ENCODE measurements at places on chromosomes 1 and 21.

- DNase-seq, result no peak
Measured at GRCh38 chr1:96367791-96368190, 353.8 kb upstream of the PTBP2 start.

- no peak for DNase-seq
Measured at GRCh38 chr21:38903690-38904139, 98.0 kb downstream of the ETS2 start.

GRCh38 chr1:2554621-2555387 lies 1.4 kb upstream of the TNFRSF14 start:
- peak; percentile 38 for DNase-seq

GRCh38 chr1:23118957-23119792 lies 49.5 kb downstream of the LUZP1 start:
- no peak for DNase-seq

- no peak for DNase-seq
Measured at GRCh38 chr1:47998396-47998990, 1.3 kb upstream of the TRABD2B start.

GRCh38 chr1:15412175-15412800 lies 2.6 kb downstream of the EFHD2 start:
- DNase-seq, result no peak

- no peak for DNase-seq
Measured at GRCh38 chr1:11525516-11525915, 46.6 kb downstream of the DISP3 start.

DNA sequence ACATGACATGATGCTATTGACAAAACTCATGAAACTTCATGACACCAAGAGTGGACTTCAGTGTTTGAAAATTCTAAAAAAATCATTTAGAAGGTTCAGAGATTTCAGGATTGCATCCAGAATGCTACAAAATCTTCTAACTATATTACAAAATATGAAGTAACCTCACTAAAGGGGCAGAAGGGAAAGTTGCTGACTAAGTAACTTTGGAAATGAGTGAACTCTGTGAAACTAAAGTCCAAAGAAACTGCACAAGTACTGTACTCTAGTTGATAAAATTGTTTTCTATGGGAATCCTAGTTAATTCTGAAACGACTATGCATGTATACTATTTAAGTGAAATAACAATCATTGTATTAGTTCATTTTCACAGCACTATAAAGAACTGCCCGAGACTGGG lies 184.4 kb downstream of the LYPLAL1 start:
- no peak for DNase-seq

- no peak for DNase-seq
Measured at GRCh38 chr1:100322436-100323211, 29.7 kb upstream of the CDC14A start.

GRCh38 chr1:67482733-67483482 lies 52.7 kb upstream of the SERBP1 start:
- DNase-seq, result no peak

DNA sequence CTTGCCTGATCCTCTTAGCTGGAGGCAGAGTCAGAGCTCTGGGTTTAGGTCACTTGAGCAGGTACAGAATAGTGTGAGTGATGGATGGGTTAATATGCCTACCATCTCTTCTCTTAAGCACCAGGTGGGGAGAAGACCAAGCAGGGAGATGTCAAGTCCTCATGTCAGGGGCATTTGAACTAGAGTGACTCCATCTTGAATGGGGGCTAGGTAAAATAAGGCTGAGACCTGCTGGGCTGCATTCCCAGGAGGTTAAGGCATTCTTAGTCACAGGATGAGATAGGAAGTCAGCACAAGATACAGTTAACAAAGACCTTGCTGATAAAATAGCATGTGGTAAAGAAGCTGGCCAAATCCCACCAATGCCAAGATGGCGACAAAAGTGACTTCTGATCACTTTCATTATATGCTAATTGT lies 77.4 kb upstream of the BTG3 start:
- DNase-seq, result no peak

DNA sequence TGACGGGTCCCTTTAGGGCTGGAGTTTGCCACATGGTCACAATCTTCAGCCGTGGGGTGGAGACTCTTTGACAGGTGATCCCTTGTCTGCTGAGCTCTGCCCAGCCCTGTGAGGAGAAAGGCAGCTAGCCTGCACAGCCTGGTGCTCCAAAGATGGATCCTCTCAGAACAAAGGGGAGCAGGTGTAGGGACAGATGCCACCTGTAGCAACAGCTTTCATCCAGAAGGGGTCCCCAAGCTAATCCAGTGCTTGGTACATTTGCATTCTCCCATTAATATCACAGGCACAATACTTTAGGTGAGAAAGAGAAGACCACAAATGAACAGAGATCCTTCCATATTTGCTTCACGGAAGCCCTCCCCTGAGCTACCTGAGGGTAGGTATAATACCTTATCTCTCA lies 93.2 kb downstream of the CCDC185 start:
- no peak for DNase-seq

GRCh38 chr1:12434174-12434573 lies 183.8 kb downstream of the DHRS3 start:
- peak; percentile 46 for DNase-seq

GRCh38 chr1:222126052-222126451 lies 384.2 kb upstream of the DUSP10 start:
- DNase-seq, result no peak

DNA sequence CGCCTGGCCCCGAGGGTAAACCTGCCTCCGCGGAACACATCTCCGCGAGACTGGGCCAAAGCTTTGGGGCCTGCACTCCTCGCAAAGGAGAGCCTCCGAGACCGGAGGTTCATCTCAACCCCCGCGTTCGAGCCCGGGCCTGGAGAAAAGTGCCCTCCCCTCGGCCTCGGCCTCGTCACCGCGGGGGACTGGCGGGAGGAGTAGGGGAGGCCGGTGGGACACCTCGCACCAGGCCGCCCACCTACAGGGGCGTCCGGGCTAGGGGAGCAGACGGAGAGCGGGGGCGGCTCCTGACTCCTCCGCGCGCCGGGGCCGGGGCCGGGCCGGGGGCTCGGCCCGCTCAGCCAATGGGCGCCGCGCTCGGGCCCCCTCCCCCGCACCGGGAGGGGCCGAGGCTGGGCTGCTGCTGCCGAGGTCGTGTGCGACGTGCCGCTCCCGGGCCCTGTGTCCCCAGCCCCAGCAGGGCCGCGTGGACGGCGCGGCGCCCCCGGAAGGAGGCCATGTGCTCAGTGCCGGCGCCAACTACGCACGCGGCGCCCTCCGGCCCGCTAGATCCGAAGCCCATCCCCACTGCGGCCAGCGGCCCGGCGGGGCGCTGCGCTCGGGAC lies 684 bp downstream of the SLC2A1 start:
- DNase-seq, result peak; percentile 45

- no peak for DNase-seq
Measured at GRCh38 chr21:42056468-42056867, 14.6 kb upstream of the UMODL1 start.

DNA sequence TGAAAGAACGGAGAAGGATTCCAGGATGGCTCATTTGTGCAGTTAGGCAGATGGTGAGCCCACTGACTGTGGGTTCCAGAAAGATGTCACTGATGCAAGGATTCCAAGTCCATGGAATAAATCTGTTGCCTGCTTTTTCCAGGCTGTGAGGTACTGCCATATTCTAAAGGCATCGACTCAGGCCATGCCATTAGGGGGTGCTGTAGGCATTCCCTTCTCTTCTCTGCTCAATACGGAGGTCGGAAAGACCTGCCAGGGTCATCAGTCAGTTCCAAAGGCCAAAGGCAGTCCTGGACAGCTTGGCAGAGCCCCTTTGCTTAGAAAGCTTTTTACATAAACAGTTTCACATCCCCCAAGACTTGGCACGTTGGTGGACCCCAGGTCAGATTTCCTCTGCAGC lies 31.7 kb upstream of the TMEM125 start:
- DNase-seq, result no peak

GRCh38 chr1:11283151-11283550 lies 10.2 kb downstream of the UBIAD1 start:
- DNase-seq, result no peak

GRCh38 chr1:151051356-151052009 lies 3.9 kb downstream of the C1orf56 start:
- no peak for DNase-seq

DNA sequence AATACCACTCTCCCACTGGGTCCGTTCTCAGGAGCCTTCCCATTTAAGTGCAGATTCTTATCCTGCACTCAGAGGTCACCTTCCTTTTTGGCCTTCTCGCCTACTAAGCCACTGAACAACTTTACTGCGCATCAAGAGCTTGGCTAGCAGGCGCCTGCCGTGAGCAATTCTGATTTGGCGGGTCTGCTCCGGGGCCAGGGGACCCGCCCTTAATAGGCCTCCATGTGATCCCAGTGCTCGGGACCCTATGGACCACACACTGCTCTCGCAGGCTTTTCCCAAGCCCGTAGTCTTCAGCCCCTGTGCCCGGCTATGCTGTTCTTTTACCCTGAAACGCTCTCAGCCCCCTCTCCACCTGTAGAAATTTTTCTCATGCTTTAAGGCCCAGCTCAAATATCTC lies 45.1 kb downstream of the BCL9 start:
- DNase-seq, result no peak

- no peak for DNase-seq
Measured at GRCh38 chr21:40723317-40723716, 123.6 kb downstream of the DSCAM start.

GRCh38 chr1:193031431-193031830 lies 27.7 kb downstream of the UCHL5 start:
- no peak for DNase-seq

GRCh38 chr1:218390618-218391017 lies 45.5 kb downstream of the TGFB2 start:
- no peak for DNase-seq

DNA sequence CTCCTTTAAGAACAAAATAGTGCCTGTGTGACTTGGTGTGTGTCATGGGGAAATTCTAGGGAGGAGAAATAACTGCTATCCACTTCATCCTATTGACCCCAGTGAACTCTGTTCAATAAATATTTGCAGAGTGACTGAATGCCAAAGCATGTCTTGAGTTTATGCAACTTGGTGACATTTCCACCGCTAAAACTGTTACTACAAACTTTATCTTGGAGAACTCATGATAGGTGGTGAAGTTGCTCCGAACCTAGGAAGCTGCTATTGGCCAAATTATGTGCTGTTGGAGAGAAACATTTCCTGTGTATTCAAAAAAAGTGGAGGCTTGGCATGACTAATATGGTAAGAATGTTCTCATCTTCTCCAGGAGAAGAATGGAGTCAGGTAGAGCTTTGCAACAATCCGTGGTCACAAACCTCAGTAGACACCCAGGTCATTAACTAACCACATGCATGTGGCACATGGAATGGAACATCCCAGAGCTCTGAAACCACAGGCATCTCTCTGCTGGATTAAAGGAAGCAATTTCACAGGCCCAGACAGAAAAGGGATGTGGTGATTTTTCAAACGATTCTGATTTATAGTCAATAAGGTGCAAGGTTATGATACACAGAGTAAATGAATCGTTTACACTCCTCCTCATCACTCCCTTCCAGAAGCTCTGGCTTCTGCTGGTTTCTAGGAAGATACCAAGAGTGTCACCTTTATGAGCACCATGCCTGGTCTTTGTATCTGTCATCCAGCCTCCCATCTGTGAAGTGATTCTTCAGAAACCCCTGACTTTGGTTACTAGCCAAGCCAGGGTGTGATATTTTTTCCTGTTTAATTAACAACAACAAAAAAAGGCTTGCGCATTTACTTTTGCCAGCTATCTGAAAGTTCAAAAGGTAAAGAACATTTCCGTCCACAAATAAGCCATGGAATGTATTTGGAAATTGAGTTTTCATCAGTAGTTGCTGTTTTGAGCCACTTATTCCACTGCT lies 361.1 kb downstream of the TGFB2 start:
- no peak for DNase-seq

DNA sequence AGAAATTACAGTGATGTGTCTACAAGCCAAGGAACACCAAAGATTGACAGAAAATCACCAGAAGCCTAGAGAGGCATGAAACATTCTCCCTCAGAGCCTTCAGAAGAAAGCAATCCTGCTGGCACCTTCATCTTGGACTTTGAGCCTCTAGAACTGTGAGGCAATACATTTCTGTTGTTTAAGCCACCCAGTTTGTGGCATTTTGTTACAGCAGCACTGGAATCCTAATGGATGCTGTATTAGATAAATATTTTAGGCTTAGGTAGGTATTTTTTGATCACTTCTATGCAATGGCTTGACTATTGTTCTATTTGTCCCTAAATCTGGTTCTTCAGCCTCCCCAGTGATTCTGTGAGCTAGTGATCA lies 453.1 kb downstream of the LTN1 start:
- DNase-seq, result no peak

DNA sequence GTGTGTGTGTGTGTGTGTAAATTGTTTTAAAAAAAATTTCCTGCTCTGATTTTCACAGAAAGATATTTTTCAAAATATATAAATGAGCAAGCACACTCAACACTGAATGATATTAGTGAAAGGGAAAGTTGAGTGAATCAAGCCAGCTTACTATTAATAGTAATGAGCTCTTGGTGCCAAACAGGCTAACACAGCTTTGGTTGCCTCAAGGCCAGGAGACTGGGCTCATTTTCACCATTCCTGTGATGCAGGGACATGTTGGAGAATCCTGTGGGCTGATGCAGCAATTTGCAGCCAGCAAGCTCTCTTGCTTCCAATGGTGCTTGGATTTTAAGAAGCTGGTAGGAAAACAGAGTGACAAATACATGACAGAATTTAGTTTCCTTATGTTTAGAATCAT lies 30.2 kb downstream of the PLA2G4A start:
- DNase-seq, result no peak

DNA sequence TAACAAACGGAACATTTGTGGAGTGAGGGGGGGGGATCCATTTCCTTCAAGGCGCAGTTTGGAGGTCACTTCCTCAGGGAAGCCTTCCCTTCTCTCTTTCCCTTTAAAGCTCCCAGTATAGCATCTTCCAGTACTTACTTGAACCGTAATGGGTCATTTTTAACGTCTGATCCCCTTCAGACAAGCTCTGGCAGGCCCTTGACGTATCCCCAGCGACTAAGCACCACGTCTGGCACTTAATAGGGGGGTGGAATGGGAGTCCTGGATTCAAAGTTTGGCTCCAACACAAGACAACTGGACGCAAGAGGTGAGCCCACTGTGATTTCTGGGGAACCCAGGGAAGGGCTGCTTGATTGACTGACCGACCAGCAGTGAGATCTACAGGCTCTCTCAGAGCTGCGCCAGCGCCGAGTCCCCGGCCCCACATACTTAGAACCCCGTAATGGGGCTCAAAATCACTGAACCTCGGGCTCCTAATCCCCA lies 441 bp downstream of the YARS1 start:
- DNase-seq, result no peak

- no peak for DNase-seq
Measured at GRCh38 chr21:19908390-19908789, 1089.8 kb upstream of the NCAM2 start.

GRCh38 chr1:230061801-230062200 lies 5.2 kb upstream of the GALNT2 start:
- DNase-seq, result no peak

- DNase-seq, result no peak
Measured at GRCh38 chr1:97337250-97338030, 583.4 kb downstream of the DPYD start.

All from activated CD4-positive, alpha-beta T cell treated with anti-CD3 and anti-CD28 coated beads for 1 hour (primary cell).